CD4-positive, alpha-beta T cell treated with Interleukin-21 for 1 hour (primary cell): ENCODE measurements at places on chromosomes 11 and 22.
A peak's percentile ranks its signal among the peaks of the same experiment; 100 is the strongest.

DNA sequence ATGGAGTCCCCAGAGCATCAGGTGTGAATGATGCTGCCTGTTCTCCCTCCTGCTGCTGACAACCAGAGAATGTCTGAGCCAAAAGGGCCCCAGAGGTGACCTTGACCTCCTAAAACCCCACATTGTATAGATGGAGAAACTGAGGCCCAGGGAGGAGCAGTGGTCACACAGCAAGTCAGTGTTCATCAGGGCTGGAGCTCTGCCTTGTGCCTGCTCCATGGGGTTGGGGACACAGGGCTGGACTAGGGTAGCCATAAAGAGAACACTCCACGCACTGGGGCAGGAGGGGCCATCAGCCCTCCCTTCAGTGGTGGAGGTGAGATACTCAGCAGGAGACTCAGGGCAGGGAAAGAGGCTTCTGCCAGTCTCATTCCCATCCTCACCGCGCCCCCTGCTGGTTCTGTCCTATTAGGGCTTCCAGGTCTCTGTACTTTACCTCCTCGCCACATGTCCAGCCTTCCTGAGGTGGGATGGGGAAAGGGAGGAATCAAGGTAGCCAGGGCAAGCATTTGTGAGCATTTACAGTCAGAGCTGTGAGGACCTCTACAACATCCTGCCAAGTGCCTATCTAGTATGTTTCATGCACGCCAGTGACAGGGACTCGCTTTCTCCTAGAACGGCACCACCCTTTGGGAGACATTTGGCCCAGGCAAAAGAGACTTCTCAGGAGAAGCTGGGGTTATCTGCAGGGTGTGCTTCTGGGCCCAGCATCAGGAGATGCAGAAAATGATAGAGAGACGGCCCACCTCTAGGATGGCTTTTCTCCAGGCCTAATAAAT lies 43.2 kb downstream of the NEU3 start:
- peak; percentile 44 for DNase-seq

DNA sequence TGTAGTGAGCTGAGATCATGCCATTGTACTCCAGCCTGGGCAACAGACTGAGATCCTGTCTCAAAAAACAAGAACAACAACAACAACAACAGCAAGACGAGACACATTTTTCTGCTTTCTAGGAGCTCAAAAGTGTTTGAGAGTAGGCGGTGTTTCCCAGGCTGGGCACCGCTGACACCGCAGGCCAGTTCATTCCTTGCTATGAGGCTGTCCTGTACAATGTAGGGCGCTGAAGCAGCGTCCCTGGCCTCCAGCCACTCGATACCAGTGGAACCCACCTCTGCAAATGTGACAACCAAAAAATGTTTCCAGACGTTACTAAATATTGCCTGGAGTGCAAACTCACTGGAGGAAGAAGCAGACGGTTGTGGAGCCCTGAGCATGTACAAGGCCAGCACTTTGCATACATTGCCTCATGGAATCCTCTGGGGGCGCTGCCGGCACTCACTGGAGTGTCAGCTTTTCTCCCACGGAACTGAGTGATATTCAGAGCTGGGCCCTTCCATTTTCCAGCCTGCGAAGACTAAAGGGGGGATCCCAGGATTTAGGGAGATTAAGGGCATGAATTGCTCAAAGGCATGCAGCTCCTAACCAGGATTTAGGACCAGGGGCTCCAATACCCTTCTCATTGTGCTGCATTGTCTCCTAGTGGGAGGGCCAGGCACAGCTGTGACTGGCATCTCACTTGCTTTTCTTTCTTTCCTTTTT lies 5.8 kb upstream of the MIEF1 start:
- DNase-seq, result peak; percentile 53

DNA sequence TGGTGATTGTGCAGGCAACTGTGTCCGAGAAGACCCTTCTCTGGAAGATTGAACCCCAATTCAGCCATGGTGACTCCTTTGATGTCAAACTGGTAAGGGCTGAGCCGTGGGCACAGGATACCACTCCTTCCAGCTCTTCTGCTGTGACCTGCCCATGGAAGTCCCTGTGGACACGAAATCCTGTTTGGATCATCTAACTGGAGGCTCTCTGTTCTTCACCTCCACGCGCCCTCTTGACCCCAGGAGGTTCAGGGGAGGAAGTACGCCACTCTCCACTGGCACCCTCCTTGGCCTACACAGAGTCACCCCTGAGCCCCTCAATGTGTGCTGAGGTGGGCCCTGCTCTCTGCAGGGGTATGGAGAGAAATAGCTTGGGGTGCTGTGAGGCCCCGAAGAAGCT lies 810 bp downstream of the ISX start:
- DNase-seq, result no peak

- no peak for DNase-seq
Measured at GRCh38 chr11:923691-924405, 1.8 kb upstream of the AP2A2 start.

DNA sequence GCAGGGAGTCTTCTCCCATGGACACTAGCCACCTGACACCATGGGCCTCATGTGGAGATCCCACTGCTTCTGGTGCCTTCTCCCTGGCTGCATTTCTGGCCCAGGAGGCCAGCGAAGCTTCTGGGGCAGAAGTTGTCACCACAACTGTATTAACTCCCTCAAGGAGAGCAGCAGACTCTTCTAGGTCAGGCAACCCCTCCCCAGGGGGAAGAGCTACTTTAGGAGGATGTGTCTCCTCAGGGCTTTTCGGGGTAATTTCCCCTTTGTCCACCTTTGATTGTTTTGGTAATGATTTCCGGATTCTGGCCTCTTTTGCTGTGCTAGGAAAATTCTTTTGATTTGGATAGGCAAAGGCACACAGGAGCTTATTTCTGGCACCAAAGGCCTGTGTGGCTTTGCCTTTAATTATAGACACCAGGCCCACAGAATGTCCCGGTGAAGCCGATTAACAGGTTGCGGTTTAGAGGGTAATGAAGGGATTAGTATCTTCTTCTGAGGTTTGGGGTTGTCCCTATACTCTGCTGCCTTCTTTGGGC lies 8.9 kb upstream of the UCP2 start:
- peak; percentile 47 for DNase-seq

- no peak for DNase-seq
Measured at GRCh38 chr11:130710497-130711012, 205.7 kb downstream of the SNX19 start.

- no peak for DNase-seq
Measured at GRCh38 chr11:63548178-63548577, 11.6 kb downstream of the PLAAT4 start.

- no peak for DNase-seq
Measured at GRCh38 chr11:68535098-68535497, 74.5 kb downstream of the PPP6R3 start.

DNA sequence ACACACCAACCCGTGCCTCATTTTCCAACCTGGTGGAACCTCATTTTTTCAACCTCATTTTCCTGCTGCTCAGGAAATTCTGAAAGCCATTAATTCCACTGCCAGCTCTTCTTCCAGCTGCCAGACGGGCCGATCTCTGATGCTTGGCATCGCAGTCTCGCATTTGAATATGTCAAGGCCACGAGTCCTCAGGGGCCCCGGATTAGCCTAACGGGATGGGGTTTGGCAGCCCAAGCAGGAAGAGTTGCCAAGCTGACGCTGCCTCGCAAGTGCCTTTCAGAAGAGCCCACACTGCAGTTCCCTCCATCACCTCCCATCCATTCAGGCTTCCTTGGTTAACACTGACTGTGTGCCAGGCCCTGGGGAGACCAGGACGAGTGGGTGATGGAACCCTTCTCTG lies 8.7 kb downstream of the RASD2 start:
- no peak for DNase-seq

DNA sequence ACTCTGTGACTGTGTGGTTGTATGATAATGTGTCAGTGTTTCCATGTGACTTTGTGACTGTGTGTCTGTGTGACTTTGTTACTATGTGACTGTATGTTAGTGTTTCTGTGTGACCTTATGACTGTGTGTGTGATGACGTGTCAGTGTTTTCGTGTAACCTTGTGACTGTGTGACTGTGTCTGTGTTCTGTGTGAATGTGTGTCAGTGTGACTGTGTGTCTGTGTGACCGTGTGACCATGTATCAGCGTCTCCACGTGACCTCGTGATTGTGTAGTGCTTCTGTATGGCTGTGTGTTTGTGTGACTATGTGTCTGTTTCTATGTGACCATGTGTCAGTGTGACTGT lies 9.5 kb upstream of the PKNOX2 start:
- no peak for DNase-seq

- DNase-seq, result no peak
Measured at GRCh38 chr11:13917904-13918303, 44.6 kb upstream of the SPON1 start.

- DNase-seq, result no peak
Measured at GRCh38 chr11:112307616-112308015, 47.0 kb upstream of the PLET1 start.

DNA sequence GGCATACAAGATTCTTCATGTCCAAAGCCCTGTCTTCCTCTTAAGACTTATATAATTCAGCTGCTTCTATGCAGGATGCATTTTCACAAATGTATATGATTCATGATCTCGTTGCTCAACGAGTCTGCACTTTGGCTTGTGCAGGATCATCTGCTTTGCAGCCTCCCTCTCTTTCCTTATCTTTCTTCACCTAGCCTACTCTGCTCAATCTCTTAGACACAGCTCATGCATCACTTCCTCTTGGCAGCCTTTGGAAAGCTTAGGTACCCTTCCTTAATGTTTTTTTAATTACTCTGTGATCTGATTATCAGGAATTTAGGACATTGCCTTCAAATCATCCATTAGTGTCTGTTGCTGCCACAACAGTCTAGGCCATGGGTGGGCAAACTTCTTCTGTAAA lies 673.8 kb downstream of the NELL1 start:
- DNase-seq, result no peak

GRCh38 chr11:2272228-2272945 lies 2.0 kb upstream of the ASCL2 start:
- no peak for DNase-seq

DNA sequence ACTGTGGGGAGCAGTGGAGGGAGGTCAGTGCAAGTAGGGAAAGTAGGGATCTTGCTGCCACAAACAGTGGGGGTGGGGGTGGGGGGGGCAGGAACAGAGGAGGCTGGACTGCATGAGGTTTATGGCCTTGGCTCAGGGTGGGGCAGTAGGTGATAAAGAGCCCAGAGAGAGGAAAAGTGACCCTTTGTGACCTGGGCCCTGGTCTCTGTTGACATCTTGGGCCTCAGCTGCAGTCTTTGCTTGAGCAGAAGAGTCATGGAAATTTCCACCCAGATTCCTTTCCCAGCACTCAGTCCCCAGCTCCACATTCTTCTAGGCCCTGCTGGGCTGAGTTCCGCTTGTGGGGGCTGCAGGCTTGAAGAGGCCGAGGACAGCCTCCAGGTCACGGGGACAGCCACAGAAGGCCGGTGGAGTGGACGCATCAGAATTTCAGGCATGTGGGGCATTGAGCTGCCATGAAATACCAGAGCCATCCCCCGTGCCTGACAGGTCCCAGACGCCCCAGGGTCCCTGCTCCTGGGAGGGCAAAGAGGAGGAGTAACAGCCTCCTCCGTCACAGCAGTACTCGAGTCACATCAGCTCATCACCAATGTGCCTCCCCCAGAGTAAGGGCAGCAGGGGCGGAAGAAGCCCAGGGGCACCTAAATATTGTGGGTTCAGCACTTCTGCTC lies 9.7 kb upstream of the MALAT1 start:
- DNase-seq, result no peak

DNA sequence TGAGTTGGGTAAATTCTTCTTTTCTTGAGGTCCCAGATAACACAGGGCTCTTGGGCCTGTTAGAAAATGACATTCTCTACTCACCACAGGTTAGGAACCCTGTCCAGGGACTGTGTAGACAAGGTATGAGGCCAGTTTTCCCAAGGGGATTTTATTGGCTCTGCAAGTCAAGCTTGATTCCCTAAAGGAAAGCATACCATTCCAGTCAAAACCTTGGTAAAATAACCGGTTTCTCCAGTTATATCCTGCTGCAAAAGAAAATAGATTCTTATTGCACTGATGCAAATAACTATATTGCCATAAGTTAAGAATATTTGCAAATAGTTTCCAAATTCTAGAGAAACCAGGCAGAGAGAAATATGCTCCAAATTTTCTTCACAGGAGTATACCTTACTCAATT lies 9.6 kb upstream of the FOLR3 start:
- DNase-seq, result no peak

DNA sequence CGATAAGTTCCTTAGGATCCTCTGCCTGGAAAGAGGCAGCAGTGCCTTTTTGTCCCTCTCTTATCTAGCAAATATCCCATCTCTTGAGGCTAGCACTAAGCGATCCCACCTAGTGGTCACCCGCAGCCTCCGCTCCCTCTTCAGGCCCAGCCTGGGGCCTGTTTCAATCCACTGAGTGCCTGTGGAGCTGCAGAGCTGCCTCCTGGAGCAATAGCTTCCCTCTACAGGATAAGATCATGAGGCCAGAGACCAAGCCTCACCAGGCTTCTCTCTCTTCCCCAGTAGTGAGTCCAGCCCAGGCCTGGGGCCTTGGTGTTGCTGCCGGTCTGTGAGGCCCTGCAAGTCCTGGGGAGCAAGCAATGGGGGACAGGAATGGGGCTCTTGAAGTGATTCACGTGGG lies 65.8 kb downstream of the SLC22A12 start:
- DNase-seq, result no peak

DNA sequence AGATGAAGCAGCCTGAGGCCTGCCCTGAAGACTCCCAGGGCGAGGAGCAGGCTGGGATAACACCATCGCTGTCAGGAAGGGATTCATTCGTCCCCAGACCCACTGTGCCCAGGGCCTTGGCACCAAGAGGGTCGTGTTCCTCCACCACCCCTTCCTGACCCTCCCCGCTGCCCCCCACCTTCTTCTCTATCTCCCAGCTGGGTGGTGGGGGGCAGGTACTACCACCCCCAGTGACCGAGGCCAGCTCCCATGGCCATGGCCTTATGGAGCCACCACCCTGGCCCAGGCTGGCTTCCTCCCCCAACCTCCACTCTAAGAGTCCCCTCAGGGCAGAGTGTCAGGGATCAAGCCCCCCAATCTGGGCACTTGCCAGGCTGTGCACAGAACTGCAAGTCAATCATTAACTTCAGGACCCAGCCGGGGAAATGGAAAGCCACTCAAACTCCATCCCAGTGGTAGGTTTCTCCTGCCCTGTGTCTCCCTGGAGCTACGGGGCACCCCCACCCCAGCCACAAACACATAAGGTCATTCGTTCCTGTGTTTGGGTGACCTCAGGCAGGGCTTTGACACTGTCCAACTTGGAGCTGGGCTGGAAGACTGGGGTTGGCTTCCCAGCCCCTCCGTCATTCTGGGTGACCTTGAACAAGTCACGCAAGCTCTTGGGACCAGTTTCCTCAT lies 33.3 kb upstream of the WNT11 start:
- DNase-seq, result no peak

- no peak for DNase-seq
Measured at GRCh38 chr11:120819437-120820365, 204.2 kb upstream of the TBCEL start.

GRCh38 chr11:134355656-134356055 lies 23.9 kb downstream of the GLB1L2 start:
- no peak for DNase-seq

GRCh38 chr11:10838083-10838482 lies 19.8 kb downstream of the ZBED5 start:
- DNase-seq, result no peak
